Neural progenitor cell (in vitro differentiated cells): ENCODE measurements at places on chromosomes 1 and 21.

GRCh38 chr1:149844650-149845255 is 54.6 kb upstream of the BOLA1 start:
- peak; percentile 1 for DNase-seq
- no peak overlapping the region for H3K27ac ChIP-seq
- no peaks in the 10 kb centered on the region for H3K36me3 ChIP-seq
- peaks cover 51% of the 10 kb centered on the region for H3K4me1 ChIP-seq
- peak overlapping the region; percentile 96 for H3K4me3 ChIP-seq
- H3K27me3 ChIP-seq, result no peaks in the 10 kb centered on the region

- no peak overlapping the region for H3K4me3 ChIP-seq
- H3K4me1 ChIP-seq, result no peaks in the 10 kb centered on the region
- no peak overlapping the region for H3K27ac ChIP-seq
- no peaks in the 10 kb centered on the region for H3K27me3 ChIP-seq
- H3K36me3 ChIP-seq, result no peaks in the 10 kb centered on the region
These were observed 106.5 kb upstream of the SLC44A3 start for GRCh38 chr1:94713472-94714141.

DNA sequence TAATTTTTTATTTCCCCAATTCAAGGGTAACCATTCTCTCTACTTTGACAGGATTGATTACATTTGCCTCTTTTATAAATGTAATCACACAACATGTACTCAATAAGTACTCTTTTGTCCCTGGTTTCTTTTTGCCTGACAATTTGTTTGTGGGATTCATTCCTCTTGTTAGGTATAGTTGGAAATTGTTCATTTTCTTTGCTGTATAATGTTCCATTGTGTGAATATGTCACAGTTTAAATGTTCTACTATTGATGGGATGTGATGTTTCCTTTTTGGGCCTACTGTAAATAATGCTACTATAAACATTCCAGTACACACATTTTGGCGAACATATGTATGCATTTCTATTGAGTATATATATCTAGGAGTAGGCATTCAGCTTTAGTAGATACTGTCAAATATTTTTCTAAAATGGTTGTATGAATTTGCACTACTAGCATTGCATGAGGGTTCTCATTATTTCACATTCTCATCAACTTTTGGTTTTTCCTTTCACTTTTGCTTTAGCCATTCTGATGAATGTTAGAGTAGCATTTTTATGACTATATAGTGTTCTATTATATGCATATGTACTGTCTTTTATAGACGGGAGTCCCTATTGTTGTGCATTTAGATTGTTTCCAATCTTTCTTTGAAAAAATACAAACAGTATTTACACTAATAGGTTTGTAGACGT is 35.0 kb upstream of the PRKACB start:
- no peaks in the 10 kb centered on the region for H3K27me3 ChIP-seq
- peaks cover under 1% of the 10 kb centered on the region for H3K4me1 ChIP-seq
- no peak overlapping the region for H3K4me3 ChIP-seq
- no peak for DNase-seq

DNA sequence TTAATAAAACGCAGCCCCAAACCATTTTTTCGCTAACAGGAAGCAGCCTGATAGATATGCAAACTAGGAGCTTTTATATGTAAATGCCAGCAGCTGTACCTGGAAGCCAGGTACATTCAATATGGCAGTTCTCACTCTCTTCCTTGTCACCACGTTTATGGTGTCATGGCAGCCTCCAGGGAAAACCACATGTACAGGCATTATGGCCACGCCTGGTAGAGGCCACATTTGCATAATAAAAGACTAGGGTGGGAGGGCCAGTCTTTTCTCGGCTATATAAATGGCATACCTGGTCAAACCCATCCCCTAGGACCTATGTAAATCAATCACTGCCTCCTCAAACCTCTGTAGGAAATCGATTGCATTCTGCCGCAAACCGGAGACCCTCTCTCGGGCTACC is 247.5 kb downstream of the NEGR1 start:
- DNase-seq, result no peak
- no peaks in the 10 kb centered on the region for H3K27me3 ChIP-seq
- H3K36me3 ChIP-seq, result no peaks in the 10 kb centered on the region
- peak overlapping the region; percentile 49 for H3K27ac ChIP-seq
- no peak overlapping the region for H3K4me3 ChIP-seq
- H3K4me1 ChIP-seq, result no peaks in the 10 kb centered on the region

GRCh38 chr1:53616511-53616910 is 122.5 kb downstream of the GLIS1 start:
- no peak overlapping the region for H3K27ac ChIP-seq
- H3K4me3 ChIP-seq, result no peak overlapping the region
- no peak for DNase-seq
- no peaks in the 10 kb centered on the region for H3K36me3 ChIP-seq
